Sigmoid colon (tissue), 7 donors: ENCODE measurements at places on chromosomes 16 and 17. TPM values are rescaled to one million over a fixed set of nuclear protein-coding genes. Genes with fewer than 3 reads are reported as not detected.

The CDRT15L2 gene
- not detected for polyA plus RNA-seq

The C17orf100 gene
- 2.1 TPM for polyA plus RNA-seq

The ITGB3 gene
- 3.4 TPM for polyA plus RNA-seq

The SLC5A11 gene
- 1.2 TPM for polyA plus RNA-seq

The ZG16 gene
- 770 TPM for polyA plus RNA-seq

The PYDC1 gene
- polyA plus RNA-seq = not detected

The MYL11 gene
- not detected for polyA plus RNA-seq

The LRRC75A gene
- polyA plus RNA-seq = 25.5 TPM

The SCIMP gene
- 0.60 TPM for polyA plus RNA-seq

The ALOX15 gene
- polyA plus RNA-seq = 0.60 TPM

The ZNF385C gene
- polyA plus RNA-seq = 0.42 TPM

The KRT12 gene
- polyA plus RNA-seq = 1.3 TPM

- peaks cover 46% of the 10 kb centered on the region for H3K4me1 ChIP-seq
- peak; percentile 27 for DNase-seq
- H3K36me3 ChIP-seq = no peaks in the 10 kb centered on the region
- no peaks in the 10 kb centered on the region for H3K27me3 ChIP-seq
- H3K4me3 ChIP-seq = no peak overlapping the region
Measured at GRCh38 chr17:79654350-79654959, 43.6 kb upstream of the RBFOX3 start.

- H3K27ac ChIP-seq = no peak overlapping the region
- no peaks in the 10 kb centered on the region for H3K4me1 ChIP-seq
- H3K27me3 ChIP-seq = no peaks in the 10 kb centered on the region
- H3K4me3 ChIP-seq = no peak overlapping the region
- H3K36me3 ChIP-seq = no peaks in the 10 kb centered on the region
Measured at GRCh38 chr16:3904875-3905274, 24.4 kb upstream of the CREBBP start.

GRCh38 chr16:83856792-83857191 is 42.1 kb upstream of the MLYCD start:
- no peak overlapping the region for H3K4me3 ChIP-seq
- no peaks in the 10 kb centered on the region for H3K27me3 ChIP-seq
- DNase-seq = no peak
- no peaks in the 10 kb centered on the region for H3K36me3 ChIP-seq
- no peaks in the 10 kb centered on the region for H3K4me1 ChIP-seq

- H3K27me3 ChIP-seq = no peaks in the 10 kb centered on the region
- H3K36me3 ChIP-seq = no peaks in the 10 kb centered on the region
- H3K4me3 ChIP-seq = peak overlapping the region; percentile 69
- H3K4me1 ChIP-seq = peaks cover 48% of the 10 kb centered on the region
- H3K27ac ChIP-seq = peak overlapping the region; percentile 95
Measured at GRCh38 chr17:37488009-37488604, 1.6 kb upstream of the DUSP14 start.

GRCh38 chr16:84314373-84314772 is 19.7 kb downstream of the WFDC1 start:
- no peaks in the 10 kb centered on the region for H3K36me3 ChIP-seq
- H3K27me3 ChIP-seq = no peaks in the 10 kb centered on the region
- DNase-seq = peak; percentile 48
- H3K4me1 ChIP-seq = no peaks in the 10 kb centered on the region

- no peak overlapping the region for H3K4me3 ChIP-seq
- H3K27me3 ChIP-seq = no peaks in the 10 kb centered on the region
- no peaks in the 10 kb centered on the region for H3K36me3 ChIP-seq
Measured at GRCh38 chr16:11403534-11403795, 58.2 kb downstream of the RMI2 start.

DNA sequence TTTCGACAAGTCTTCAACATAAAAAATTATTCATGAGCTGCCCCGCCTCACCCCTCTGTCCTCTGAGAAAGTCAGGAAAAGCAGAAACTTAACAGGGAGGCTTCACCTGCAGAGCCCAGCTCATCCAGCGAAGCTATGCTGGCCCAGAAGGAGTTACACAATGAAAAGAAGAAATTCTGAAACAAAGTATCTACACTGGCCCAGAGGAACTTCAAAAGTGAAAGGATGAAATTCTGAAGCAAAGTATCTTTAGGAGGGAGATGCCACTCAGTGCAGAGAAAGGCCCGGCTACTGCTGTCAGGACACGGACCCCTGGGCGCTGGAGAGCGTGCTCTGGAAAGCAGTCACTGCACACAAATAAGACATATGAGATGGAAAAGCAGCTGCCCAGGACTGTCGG is 1.6 kb downstream of the GALNS start:
- H3K27ac ChIP-seq = no peak overlapping the region
- peaks cover 6% of the 10 kb centered on the region for H3K36me3 ChIP-seq
- no peak overlapping the region for H3K4me3 ChIP-seq
- no peaks in the 10 kb centered on the region for H3K27me3 ChIP-seq
- peaks cover 23% of the 10 kb centered on the region for H3K4me1 ChIP-seq

DNA sequence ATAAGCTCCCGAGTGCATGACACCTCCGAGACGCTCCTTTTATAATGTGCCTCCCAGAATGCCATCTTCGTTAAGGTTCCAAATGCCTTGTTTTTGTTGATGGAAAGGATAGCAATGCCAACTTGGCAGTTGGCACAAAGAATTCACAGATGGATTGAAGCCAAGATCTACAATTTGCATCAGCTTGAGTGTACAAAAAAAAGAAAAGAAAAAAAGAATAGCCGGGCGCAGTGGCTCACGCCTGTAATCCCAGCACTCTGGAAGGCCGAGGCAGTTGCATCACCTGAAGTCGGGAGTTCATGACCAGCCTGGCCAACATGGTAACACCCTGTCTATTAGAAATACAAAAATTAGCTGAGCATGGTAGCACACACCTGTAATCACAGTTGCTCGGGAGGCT is 7.6 kb downstream of the TBC1D16 start:
- H3K27ac ChIP-seq = peak overlapping the region; percentile 52
- H3K36me3 ChIP-seq = no peaks in the 10 kb centered on the region
- H3K4me3 ChIP-seq = no peak overlapping the region
- peaks cover 5% of the 10 kb centered on the region for H3K4me1 ChIP-seq
- DNase-seq = no peak

- H3K4me3 ChIP-seq = no peak overlapping the region
- peak; percentile 89 for DNase-seq
- H3K4me1 ChIP-seq = no peaks in the 10 kb centered on the region
- H3K27ac ChIP-seq = peak overlapping the region; percentile 90
- H3K36me3 ChIP-seq = no peaks in the 10 kb centered on the region
- H3K27me3 ChIP-seq = no peaks in the 10 kb centered on the region
Measured at GRCh38 chr17:19346351-19347255, 15.9 kb downstream of the B9D1 start.

GRCh38 chr17:79117905-79118487 is 43.4 kb downstream of the ENGASE start:
- no peaks in the 10 kb centered on the region for H3K27me3 ChIP-seq
- no peaks in the 10 kb centered on the region for H3K36me3 ChIP-seq
- H3K4me3 ChIP-seq = no peak overlapping the region
- H3K27ac ChIP-seq = no peak overlapping the region

DNA sequence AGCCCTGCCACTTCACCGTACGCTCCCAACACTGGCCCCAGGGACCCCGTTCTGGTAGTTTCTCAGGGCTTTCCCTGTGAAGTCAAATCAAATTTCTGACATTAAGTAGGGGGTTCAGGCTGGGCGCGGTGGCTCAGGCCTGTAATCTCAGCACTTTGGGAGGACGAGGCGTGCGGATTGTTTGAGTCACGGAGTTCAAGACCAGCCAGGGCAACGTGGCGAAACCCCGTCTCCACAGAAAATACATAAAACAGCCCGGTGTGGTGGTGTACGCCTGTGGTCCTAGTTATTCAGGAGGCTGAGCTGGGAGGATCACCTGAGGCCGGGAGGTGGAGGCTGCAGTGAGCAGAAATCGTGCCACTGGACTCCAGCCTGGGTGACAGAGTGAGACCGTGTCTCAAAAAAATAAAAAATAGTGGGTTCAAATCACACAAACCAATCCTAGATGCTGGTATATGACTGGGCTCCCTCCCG is 632 bp downstream of the CYBC1 start:
- no peak for DNase-seq
- peaks cover 31% of the 10 kb centered on the region for H3K4me1 ChIP-seq
- H3K36me3 ChIP-seq = no peaks in the 10 kb centered on the region
- H3K27me3 ChIP-seq = no peaks in the 10 kb centered on the region
- peak overlapping the region; percentile 89 for H3K27ac ChIP-seq

DNA sequence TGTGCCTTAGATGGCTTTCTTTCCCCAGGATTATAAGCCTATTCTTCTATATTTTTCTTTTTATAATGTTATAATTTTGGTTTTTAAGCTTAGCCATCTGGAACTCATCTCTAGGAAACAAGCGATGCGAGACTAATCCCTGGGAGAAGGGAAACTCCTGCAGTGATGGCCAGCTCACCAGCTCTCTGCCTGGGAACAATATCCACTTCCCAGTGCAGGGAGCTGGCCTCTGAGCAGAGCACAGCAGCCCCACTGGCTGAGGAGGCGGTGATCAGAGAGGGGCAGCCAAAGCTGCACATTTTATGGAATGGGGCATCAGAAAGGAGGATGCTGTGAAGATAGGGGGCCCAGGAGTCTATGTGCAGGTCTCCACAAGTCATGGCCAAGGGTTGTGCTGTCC is 183.3 kb downstream of the LGALS9B start:
- H3K27me3 ChIP-seq = no peaks in the 10 kb centered on the region
- no peaks in the 10 kb centered on the region for H3K4me1 ChIP-seq
- H3K27ac ChIP-seq = no peak overlapping the region
- no peak overlapping the region for H3K4me3 ChIP-seq
- H3K36me3 ChIP-seq = no peaks in the 10 kb centered on the region

DNA sequence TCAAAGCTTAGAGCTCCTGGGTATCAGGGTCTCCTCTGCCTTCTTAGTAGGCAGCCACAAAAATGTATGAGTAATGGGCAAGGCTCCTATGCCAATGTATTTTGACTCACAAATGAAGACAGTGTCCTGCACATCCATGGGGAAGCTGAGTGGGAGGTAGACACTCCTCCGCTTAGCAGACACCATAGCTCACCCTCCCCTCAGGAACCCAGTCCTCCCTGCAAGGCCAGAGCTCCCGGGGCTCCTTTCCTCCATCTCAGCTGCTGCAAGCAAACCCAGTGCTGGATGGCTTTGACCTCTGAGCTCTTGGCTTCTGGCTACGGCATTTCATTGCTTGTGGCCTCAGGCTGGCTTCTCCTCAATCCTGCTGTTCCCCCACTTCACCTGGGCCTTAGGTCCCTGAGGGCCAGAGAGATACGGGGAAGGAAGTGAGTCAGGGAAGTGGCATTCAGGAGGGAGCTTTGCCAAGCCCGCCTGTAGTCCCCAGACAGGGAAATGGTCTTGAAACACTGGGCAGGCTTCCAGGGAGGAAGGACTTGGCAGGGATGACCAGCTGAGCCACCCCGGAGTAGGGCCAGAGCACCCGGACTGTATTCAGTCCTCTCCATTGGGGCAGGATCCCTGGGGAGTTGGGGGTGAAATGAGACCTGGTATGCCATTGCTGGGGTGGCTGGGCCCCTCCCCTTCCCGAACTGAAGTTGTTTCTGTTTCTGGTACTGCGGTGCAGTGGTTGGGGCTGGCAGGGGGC is 4.5 kb downstream of the ABCC3 start:
- peak overlapping the region; percentile 12 for H3K27ac ChIP-seq
- H3K27me3 ChIP-seq = peaks cover 36% of the 10 kb centered on the region
- no peaks in the 10 kb centered on the region for H3K36me3 ChIP-seq
- H3K4me3 ChIP-seq = no peak overlapping the region
- DNase-seq = peak; percentile 94

GRCh38 chr16:68228652-68229051 is 7.3 kb downstream of the ESRP2 start:
- H3K27me3 ChIP-seq = no peaks in the 10 kb centered on the region
- H3K36me3 ChIP-seq = peaks cover 3% of the 10 kb centered on the region
- H3K27ac ChIP-seq = peak overlapping the region; percentile 35
- no peak overlapping the region for H3K4me3 ChIP-seq
- no peak for DNase-seq

DNA sequence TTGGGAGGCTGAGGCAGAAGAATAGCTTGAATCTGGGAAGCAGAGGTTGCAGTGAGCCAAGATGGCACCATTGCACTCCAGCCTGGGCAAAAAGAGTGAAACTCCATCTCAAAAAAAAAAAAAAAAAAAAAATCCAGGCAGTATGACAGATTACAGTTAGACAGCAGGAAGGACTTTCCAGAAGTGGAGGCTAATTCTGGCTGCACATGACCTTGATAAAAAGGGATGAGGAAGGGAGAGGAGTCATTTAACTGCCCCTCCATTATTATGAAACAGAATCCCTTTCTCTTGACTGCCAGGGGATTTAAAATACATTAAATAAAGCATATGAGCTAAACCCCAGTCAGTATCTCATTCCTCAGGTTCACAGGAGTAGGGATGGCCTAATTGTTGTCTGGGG is 1.8 kb upstream of the ARHGAP23 start:
- H3K4me3 ChIP-seq = no peak overlapping the region
- H3K27ac ChIP-seq = peak overlapping the region; percentile 99
- no peak for DNase-seq
- H3K27me3 ChIP-seq = no peaks in the 10 kb centered on the region

DNA sequence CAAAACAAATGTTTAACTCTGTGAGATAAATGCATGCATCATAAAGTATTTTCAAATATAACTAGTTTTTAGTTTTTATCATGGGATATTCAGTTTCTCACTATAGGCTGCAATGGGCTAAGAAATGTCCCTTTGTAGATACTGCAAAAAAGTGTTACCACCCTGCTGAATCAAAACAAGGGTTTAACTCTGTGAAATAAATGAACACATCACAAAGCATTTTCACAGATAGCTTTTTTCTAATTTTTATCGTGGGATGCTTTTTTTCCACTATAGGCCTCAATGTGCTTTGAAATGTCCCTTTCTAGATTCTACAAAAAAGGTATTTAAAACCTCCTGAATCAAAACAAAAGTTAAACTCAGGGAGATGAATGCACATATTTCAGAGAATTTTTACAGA is 541.1 kb downstream of the KCNJ18 start:
- no peak overlapping the region for H3K27ac ChIP-seq
- no peaks in the 10 kb centered on the region for H3K4me1 ChIP-seq
- no peaks in the 10 kb centered on the region for H3K27me3 ChIP-seq
- no peak overlapping the region for H3K4me3 ChIP-seq
- no peaks in the 10 kb centered on the region for H3K36me3 ChIP-seq

DNA sequence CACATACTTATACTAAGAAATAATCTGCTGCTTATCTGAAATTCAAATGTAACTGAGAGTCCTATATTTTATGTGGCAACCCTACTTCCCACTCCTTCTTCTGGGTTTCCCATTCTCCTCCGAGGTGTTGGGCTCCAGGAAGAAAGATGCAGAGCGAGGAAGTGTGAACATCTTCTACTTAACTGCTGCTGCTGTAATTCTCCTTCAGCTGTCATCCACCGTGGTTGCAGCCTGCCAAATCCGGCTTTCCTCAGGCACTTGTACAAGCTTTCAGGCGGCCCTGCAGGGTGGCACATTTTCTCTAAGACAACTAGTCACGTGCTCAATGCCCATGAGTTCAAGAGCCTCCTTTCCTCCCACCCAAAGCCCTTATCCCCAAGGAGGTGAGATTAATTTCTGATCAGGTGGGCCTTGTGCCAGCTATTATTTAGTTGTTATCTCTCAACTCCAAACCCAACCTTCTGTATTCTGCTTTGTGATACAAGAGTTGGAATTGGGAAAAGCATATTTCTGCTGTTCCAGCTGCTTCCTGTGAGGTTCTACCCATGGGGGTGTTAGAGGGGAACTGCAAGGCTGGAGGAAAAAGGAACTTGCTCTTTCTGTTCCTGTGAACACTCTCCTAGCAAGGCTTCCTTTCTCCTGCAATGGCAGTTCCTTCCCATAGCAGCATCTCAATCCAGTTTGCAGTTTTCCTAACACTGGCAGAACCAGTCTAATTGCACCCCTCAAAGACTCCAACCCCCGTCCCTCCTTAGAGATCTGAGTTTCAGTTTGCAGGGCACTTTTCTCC is 67.6 kb upstream of the RBBP6 start:
- no peak for DNase-seq
- H3K27me3 ChIP-seq = no peaks in the 10 kb centered on the region
- no peak overlapping the region for H3K27ac ChIP-seq
- H3K36me3 ChIP-seq = no peaks in the 10 kb centered on the region

- no peak overlapping the region for H3K27ac ChIP-seq
- no peaks in the 10 kb centered on the region for H3K27me3 ChIP-seq
- H3K4me3 ChIP-seq = no peak overlapping the region
- peaks cover 14% of the 10 kb centered on the region for H3K4me1 ChIP-seq
Measured at GRCh38 chr17:47913050-47913449, 17.0 kb downstream of the SP2 start.
